ENCODE measurements at places on chromosomes 7 and 10.

GRCh38 chr10:73905256-73906020 is 5.5 kb upstream of the PLAU start:
- no peak for DNase-seq

GRCh38 chr7:2465928-2466327 is 10.3 kb downstream of the GRIFIN start:
- DNase-seq: no peak

DNA sequence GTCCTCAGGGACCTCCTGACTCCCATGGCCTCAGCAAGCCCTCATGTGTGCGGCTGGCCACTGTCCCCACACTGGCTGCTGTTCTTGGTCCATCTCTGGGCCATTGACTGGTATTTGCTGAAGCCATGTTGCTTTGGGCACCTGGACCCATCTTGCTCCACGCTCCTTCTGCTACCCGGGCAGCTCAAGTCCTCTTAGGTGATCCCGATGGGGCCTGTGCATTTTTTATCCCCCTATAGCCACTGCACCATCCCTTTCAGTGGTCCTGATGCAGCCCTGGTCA is 16.7 kb downstream of the RAMP3 start:
- no peak for DNase-seq

DNA sequence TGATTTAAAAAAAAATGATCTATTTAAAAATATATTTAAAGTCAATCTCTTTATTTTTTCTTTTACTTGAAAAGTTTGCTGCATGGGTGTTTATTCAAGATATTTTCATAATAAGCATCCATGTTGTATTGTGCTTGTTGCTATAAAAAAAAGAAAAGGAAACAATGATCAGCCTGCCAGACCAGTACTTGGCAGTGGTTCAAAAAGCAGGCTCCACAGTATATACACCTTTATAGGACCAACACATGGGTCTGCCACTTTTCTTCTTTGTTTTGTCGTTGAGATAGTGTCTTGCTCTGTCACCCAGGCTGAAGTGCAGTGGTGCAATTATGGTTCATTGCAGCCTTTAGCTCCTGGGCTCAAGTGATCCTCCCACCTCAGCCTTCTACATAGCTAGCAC is 228.0 kb downstream of the TWIST1 start:
- DNase-seq: no peak

DNA sequence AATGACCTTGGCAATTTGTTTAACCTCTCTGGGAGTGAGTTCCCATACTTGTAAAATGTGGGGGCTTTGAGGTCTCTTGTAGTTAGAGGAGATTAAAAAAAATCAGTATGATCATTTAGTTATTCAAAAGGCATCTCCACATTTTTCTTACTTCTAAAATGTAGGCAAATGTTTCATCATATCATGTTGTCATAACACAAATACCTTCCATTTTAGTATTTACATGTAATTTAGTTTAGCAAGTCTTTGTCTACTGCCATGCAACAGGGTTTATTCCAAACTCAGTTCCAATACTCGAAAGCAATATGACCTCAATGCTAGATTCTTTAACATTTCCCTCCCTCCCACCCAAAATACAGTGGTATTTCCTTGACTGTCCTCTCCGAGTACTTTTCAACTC is 262.8 kb upstream of the IMMP2L start:
- DNase-seq: no peak

DNA sequence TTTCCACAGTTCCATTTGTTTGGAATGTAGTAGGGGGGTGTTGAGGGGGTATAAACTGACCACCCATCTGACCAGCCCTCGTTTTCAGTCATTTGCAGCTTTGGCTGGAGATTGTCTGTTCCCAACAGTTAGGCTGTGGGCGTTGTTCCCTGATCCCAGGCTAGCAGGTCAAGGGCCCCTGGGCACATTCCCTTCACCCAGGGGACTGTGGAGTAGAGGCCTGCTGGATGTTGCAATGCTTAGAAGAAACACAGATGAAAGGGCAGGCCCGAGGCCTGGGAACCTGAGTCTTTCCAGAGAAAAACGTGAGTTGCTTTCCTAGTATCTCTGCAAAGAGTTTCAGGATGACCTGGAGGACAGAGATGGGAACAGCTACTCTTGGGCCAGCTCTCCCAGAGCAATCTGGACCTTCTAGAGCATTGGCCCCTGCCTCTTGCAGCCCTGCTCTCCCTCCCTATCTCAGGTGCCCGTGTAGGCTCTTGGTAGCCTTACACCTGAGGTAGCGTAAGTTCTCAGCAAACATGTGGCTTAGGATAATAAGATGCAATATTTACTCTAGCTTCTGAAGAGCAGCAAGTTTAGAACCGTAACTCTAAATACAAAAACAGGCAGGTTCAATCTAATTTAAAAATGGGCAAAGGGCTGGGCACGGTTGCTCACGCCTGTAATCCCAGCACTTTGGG is 99.4 kb upstream of the EFCAB10 start:
- no peak for DNase-seq

DNA sequence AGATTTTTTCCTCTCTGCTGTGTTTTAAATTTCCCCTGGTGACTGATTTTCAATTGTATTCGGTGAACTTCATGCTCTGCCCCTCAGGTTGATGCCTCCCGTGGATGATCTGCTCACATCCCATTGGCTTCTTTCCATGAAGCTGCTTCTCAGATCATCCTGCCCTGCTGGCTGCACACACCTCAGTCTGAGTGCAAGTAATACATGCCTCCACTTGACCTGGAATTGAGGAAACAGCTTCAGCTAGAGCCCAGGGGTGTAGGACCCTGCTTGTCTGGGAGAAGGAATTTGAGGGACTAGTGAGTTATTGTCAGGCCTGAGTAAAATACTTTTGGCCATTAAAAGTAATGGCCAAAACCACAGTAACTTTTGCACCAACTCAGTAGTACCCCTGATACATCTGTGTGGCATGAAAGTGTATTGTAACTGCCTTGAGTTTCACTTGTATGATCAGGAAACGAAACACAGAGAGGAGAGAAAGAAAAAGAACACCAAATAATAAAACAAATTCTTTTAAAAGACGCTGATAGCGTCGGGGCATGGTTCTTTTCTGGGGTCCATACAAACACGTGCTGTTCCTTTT is 49.4 kb downstream of the SPAM1 start:
- no peak for DNase-seq

DNA sequence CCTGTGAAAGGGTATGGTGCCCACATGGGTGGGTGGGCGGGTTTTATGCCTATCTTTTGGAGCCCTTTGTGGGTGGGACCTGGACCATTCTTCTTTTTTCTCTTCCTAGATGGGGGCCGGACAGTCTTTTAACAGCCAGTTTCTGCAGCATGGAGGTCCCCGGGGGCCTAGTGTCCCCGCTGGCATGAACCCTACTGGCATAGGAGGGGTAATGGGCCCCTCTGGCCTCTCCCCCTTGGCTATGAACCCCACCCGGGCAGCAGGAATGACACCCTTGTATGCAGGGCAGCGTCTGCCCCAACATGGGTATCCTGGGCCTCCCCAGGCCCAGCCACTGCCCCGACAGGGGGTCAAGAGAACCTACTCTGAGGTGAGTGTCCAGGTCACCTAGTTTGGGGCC is 9.1 kb downstream of the ZMIZ2 start:
- DNase-seq: no peak

GRCh38 chr7:97089771-97090170 is 27.7 kb upstream of the SDHAF3 start:
- no peak for DNase-seq

DNA sequence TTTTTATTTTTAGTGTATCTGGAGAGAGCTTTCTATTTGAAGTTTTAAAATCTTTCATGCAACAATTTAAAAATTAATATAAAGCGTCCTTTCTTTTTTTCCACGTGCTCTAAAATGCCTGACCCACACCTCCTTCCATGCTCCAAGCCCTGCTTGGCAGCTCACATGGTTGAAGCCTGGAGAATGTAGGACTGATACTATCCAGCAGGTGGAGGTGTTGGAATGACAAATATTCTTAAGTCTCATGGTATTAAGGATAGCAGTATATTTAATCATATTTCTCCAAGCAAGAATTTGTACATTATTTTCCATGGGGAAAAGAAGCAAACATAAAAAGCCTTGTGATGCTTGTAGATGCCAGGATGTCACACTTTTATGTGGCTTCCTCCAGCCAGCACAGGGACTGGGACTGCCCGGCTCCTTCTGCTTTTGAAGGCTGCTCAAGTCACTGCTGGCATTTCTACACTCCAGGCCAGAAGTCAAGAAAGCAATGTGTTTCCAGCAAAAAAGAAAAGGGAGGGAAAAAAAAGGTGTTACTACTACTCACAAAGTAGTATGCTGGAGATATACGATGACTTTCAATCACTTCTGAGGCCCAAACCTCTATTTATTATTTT is 49.7 kb downstream of the BZW2 start:
- DNase-seq: no peak

Data from GM18507 (cell line).